ENCODE measurements at places on chromosomes 13 and 19.

DNA sequence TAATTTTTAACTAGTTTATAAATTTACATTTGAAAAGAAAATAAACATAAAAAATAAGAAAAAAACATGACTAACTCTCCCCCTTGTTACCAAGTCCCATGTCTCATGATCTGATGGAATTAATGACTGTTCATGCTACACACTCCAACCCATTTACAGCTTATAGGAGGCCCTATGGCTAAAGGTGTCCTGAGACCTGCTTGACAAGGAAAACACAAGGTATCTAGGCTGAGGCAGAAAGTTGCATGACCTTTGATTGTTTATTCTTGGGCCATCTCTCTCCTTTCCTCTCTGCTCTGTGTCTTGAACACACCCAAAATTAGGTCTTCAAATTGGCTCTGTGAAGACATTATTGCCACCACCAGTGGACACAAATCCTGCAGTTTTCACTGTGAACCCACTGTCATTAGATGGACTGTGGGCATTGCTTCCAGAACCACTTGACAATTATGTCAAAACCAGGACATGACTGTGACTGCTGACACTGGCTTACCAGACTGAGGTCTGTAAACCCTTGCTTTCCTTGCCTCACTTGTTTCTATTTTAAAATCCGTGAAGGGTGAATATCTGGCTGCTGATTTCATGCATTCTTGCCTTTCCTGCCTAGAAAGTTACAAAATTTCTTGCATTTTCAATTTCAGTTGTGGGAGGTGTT, 386.5 kb upstream of the SPRY2 start:
- DNase-seq: no peak

DNA sequence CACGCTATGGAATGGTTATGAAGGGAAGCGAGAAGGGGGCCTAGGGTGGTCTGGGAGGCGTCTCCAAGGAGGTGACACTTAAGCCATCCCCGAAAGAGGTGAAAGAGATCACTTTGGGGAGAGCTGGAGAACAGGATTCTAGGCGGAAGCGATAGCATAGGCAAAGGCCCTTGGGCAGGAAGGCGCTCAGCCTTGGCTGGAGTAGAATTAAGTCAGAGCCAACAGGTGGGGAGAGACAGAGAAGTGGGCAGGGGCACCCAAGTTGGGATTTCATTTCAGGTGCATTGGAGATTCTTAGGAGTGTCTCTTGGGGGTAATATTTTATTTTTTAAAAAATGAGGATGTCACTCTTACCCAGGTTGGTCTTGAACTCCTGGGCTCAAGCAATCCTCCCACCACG, 9.6 kb downstream of the SNRPD2 start:
- no peak for DNase-seq

DNA sequence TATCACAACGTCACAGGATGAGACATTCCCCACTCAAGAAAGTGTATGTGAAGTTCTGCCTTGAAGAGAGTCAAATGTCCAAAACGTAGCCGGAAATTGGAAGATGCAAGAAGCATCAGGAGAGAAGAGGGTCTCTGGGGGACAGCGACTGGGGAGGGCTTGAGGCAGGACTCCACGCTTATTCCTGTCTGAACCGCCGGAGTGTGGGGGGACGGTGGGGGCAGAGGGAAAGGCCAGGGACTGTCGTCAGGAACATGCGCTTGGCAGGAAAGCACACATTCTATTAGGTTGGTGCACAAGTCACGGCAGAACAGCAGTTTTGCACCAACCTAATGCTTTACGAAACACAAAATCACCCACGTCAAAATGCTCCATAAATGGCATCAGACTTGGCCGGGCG, 95.3 kb upstream of the TM9SF2 start:
- DNase-seq: no peak

DNA sequence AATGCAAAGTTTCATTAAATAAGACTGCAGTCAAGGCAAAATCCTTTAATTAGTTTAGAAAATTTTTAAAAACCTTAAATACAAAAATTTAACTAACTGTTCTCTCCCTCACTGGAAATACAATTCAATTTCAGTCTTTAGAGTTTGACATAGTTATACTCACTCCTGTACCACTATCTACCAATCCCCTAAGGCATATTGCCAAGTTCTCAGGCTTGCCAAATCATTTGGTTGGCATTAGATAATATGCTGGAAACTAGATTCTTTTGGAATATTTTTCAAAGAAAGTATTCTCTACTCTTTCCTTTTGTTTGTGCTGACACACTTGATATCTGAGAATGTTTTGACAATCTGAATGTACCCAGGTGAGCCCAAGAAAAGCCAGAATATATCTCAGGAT, 77.2 kb downstream of the TSC22D1 start:
- DNase-seq: no peak

DNA sequence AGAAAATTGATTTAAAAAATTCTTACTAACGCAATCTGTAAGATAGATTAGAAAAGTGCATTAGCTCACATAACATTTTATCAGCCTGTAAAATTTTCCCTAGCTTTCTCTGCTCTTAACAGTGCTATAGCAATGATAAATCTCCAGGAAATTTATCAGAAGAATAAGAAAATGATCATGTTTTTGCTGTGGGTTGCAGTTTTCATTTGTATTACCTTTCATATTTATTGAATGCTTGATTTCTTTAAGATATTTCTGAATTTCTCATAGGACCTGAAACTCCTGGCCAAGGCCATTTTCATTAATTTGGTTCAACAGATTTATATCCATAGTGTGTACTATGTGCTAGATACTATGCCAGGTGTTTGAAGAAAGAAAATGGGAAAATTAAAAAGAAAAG, 130.3 kb upstream of the STARD13 start:
- no peak for DNase-seq

DNA sequence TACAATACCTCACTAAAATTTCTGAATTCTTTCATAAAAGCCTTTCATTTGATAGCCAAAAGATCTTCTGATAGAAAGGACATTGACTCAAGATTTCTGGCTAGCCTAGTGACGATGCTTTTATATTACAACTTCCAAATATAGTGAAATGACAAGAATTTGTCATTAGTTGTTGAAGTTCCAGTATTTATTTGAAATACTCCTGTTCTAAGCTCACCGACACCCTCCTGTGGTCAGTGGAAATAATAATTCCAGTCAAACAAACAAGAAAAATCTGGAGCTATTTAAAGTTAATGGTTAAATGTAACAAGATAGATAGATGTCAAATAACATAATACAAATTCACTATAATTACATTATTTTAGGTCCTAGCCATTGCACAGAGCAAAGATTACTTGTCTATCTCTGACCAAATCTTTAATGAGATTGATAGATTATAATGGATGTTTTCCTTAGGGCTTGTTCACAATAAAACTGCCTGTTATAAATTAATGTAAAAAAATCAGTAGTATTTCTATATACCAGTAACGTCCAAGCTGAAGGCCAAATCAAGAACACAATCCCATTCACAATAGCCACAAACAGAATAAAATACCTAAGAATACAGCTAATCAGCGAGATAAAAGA, 195.5 kb downstream of the RGCC start:
- DNase-seq: peak; percentile 80

- peak; percentile 61 for DNase-seq
Measured at GRCh38 chr13:74710006-74710405, 575.8 kb upstream of the KLF12 start.

DNA sequence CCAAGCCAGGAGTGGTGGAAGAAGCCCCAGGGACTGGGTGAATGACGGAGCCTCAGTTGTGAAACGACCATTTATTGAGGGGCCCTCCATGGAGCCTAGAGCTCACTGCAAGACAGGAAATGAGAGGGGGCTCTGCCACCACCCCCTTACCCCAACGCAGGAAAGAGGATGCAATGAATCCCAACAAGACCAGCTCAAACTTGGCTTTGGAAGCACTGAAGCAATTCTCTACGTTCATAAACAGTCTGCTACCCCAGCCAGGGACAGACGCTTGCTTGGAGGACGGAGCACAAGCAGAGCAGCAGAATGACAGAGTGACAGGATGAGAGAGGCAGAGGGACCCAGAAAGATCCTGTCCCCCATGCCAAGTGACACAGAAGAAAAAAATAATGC, 1.0 kb downstream of the PRKACA start:
- no peak for DNase-seq

- peak; percentile 69 for DNase-seq
Measured at GRCh38 chr19:35549174-35549788, 3.9 kb downstream of the TMEM147 start.

DNA sequence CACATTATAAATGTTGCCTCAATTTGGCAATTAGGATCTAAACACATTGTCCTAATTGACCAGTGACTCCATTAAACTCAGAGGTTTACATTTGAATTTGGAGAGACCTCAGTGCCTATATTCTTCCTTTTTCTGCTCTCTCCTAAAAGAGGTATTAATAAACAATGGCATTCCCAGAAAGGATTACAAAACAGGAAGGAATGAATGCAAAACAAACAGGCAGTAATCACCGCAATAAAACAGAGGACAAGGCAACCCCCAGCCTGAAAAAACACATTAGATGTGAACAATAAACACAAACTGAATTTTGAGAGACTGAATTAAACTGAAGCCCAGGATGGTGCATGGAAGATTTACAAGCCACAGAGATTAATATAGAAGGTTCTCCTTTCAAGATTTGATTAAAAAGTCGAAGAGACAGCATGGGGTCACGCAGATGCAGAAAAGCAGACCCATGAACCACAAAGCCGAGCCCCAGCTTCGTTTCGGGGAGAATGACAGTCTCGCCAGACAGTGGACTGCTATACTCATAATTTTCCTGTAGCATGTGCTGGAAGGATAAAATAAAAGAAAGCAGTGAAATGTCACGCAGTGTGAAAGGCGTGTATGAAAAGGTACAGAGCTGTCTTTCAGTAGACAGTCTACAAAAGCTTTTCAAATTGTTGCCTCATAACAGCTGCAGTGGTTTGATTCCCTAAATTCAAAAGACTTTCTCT, 503.0 kb downstream of the LIG4 start:
- DNase-seq: no peak

GRCh38 chr13:107329991-107330390, 762.1 kb upstream of the ARGLU1 start:
- DNase-seq: no peak

GRCh38 chr19:5801796-5802619, 2.9 kb upstream of the NRTN start:
- DNase-seq: peak; percentile 47

GRCh38 chr19:46482631-46483030, 11.3 kb upstream of the PNMA8A start:
- peak; percentile 48 for DNase-seq

- no peak for DNase-seq
Measured at GRCh38 chr13:35882722-35883497, 248.3 kb downstream of the DCLK1 start.

GRCh38 chr13:73335210-73335609, 276.4 kb downstream of the KLF5 start:
- peak; percentile 87 for DNase-seq

- DNase-seq: no peak
Measured at GRCh38 chr19:3535563-3535965, 3.4 kb upstream of the TEKTIP1 start.

- DNase-seq: peak; percentile 68
Measured at GRCh38 chr19:14536926-14537692, 7.7 kb downstream of the TECR start.

GRCh38 chr13:53357582-53357981, 329.0 kb downstream of the OLFM4 start:
- no peak for DNase-seq

GRCh38 chr13:91960947-91961346, 562.5 kb downstream of the GPC5 start:
- DNase-seq: no peak

GRCh38 chr19:48965806-48966540, 864 bp downstream of the FTL start:
- peak; percentile 80 for DNase-seq

DNA sequence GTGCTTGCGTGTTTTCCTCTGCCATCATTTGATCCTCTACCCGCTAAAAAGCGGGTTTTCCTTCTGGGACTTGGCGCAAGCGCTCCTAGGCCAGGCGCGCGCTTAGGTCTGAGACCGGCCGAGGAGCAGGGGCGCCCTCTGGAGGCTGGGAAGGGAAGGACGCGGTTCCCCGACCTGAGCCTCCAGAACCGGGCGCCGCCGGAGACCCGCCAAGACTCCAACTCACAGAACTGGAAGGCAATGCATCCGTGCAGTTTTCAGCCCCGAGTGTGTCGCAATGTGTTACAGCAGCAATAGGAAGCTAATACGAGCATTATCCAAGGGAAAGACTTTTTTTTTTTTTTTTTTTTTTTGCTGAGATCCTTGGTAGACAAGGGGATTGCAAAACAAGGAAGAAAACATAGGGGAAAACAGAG, 190.9 kb downstream of the COL4A1 start:
- peak; percentile 79 for DNase-seq

DNA sequence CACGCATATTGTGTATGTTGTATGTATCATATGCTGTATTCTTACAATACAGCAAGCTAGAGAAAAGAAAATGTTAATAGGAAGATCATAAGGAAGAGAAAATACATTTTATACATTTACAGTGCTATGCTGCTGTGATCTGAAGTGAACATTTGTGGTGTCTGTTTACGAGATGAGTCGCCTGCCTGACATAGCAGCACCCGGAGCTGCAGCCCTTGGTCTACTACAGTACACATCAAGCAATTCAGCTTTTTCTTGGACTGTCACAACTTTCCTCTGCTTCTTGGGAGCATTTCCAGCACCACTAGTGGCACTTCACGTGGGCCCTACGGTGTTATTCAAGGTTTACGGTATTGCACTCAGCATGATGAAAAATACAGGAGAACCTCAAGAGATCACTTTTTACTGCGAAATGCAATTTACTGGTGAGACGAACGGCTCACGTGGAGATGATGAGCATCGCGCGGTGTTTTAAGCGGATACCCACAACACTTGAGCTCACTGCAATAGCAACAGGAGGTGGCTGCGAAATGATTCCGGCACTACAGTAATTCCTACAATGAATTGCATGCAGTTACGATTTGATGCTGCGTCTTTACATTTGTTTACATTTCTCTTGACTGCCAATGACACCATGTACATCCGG, 308.4 kb downstream of the FGF9 start:
- DNase-seq: no peak

DNA sequence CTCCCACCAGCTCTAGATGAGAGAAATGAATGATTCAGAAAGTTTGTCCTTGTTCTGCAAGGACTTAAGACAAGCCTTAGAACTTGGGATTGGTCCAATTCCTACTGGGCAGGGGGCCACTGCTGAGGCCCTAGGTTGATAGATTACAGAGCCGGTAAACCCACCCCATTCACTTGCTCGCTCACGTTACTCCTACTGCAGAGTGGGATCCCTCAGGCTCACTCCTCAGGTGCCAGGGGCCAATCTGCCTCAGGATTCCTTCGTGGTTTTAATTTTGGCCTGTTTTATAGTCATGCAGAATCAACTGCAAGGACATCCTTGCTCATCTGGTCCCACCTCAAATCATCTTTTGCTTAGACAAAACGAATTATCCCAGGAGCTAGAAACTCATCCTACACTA, 59.0 kb downstream of the SERP2 start:
- peak; percentile 51 for DNase-seq

DNA sequence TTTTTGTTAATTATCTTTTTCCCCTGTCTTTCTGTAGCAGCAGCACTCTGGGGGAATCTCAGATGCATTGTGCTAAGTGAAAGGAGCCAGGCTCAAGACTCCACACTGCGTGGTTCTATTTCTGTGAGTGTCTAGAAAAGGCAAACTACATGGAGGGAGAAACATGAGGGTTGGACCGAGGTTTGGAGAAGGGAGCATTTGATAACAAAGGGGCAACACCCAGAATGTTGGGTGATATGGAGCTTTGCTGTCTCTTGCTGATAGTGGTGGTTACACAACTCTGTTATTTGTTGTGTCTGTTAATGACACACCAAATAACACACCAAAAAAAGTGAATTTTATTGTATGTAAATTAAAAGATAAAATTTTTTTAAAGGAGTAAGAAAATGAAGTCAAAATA, 107.8 kb downstream of the COL4A2 start:
- DNase-seq: no peak

All from fibroblast of mammary gland (primary cell).